Cerebellar nuclear complex (tissue), 1 donor: ENCODE measurements at places on chromosomes 16 and 17.
A peak's percentile ranks its signal among the peaks of the same experiment; 100 is the strongest.

DNA sequence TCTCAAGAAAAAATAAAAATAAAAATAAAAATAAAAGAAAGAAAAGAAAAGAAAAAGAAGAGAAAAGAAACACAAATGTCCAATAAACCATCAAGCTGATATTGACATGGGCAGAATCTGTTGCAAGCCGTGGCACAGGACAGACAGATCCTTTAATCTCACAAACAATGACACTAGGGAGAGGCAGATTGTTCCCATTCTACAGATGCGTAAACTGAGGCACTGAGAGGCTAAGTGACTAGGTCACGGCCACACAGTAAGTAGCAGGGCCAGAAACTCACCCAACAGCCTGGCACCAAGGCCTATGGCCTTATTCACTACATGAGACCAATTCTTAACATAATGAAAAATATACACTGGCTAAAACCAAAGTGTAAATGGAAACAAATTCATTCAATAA lies 28.3 kb upstream of the ZFP90 start:
- no peak for DNase-seq

- DNase-seq: no peak
Observed at GRCh38 chr17:27558842-27559505, 72.0 kb upstream of the LGALS9 start.

GRCh38 chr17:45428050-45428617 lies 4.5 kb downstream of the ARHGAP27 start:
- DNase-seq: no peak

- no peak for DNase-seq
Observed at GRCh38 chr17:4136373-4136772, 6.5 kb downstream of the ZZEF1 start.

DNA sequence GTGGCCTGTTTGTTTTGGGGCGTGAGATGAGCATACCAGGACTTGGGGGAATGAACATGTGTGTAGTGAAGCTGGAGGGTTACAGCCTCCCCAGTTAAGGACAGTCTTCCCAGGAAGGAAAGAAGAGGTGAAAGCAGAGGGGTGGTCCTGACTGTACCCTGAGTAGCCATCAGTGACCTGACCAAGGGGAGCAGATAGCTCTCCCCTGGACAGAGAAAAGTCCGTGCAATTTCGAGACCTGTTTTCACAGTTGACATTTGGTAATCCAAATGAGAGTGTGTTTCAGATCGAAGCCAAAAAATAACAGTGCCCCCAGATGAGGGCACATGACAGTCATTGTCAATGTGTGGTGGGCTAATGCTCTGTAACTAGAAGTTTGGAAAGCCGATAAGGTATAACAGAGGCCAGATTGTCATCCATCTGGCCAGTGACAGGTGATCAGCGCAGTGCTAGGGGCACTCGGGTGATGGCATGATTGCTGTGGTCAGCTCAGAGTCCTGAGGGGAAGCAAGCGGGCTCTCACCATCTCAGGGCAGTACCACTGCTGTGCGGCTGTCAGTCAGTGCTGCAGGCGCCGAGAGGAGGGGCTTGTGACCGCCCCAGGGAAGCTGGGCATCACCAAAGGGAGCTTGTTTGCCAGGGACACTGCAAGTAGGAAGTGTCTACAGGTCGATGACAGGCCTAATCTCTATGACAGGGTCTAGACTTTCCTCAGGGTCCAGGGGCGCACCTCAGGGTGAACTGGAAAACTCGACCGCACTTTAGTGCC lies 1.1 kb upstream of the NME2 start:
- no peak for DNase-seq

DNA sequence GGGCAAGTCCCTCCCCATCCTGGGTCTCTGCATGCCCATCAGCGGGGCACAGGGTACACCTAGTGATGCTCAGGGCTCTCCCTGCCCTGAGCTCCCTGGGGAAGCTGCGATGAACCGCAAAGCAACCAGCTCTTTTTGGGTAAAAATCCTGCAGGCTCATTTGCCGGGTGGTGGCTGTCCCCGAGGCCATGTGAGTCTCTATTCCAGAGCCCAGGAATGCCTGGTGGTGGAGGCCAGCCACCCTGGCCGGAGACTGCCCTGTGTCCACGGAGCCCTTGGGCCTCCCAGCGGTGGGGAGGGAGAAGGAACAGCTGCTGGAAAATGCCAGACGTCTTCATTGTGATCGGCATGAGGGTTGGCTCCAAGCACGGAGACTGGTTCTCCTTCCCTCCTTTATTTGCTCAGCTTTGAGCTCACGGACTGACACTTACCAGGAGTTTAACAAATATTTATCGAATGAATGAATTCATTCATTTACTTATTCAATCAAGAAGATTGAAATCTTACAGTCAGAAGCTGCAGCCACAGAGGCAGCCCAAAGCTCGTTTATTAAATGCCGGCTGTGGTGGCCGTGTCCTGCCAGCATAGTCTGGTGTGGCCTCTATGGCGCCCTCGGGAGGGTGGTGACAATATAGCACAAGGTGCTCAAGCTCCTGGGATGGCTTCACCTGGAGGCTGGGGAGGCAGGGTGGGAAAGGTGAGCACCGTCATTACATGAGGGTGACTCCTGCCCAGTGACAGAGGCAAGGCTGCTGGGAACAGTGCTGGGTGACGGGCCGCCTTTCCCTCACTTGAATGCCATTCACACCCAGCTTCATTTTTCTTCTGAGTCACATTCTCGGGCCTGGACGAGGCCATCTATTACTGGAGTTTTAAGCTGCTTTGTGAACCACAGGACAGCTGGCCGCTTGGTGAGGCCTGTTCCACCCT lies 31.1 kb upstream of the JPH3 start:
- DNase-seq: no peak

DNA sequence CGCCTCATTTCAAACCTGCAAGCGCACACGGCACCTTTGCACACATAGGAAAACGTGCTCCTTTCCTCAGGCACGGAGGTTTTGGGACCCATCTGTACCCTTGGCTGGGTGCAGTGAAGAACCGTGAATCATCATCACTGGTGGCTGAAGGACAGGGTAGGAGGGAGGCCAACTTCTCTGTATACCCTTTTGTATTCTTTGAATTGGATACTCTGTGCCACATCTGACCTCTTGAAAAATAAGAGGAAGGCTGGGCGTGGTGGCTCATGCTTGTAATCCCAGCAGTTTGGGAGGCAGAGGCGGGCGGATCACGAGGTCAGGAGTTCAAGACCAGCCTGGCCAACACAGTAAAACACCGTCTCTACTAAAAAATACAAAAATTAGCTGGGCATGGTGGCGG lies 11.7 kb downstream of the GPRC5B start:
- no peak for DNase-seq

DNA sequence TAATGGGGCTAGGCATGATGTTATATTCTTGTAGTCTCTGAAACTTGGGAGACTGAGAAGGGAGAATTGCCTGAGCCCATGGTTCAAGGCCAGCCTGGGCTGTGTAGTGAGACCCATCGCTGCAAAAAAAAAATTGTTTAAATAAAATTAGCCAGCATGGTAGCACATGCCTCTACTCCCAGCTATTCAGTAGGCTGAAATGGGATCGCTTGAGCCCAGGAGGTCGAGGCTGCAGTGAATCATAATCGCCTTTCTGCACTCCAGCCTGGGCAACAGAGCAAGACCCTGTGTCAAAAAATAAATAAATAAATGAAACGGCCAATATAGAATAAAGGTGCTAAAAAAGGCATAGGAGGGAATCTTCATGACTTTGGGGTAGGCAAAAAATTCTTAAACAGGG lies 13.9 kb upstream of the SLX4 start:
- no peak for DNase-seq

GRCh38 chr17:3927628-3928340 lies 11.5 kb upstream of the P2RX1 start:
- no peak for DNase-seq

- no peak for DNase-seq
Observed at GRCh38 chr17:42687707-42688320, 5.5 kb downstream of the CNTNAP1 start.

DNA sequence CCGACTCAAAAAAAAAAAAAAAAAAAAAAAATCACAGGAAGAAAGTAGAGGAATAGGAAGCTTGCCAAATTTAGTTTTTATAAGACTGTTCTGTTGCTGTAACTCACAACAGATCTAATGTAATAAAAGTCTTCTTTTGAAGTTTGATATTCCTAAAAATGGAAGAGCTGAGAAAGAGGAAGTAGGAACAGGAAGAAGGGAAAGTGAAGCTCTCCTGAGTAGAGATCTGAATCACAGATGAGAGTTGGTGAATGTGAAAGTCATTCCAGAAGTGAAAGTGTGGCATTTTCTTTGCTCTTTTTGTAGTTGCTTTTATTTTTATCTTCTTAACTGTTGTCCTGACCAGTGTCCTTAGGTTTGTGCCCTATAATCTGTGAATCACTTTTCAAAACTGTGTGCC lies 2.1 kb downstream of the NMT1 start:
- DNase-seq: no peak

DNA sequence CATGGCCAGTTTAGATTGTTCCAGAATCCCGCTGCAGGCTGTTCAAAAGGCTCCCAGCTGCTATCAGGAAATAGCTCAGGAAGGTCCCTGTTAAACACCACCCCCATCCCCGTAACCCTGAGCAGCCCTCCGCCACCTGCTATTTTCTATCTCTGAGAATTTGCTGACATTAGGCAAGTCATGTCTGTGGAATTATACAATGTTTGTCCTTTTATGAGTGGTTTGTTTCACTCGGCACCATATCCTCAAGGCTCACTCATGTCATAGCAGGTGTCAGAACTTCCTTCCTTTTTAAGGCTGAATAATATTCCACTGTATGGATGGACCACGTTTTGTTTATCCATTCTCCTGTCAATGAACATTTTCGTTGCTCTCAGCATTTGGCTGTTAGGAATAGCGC lies 164.3 kb upstream of the FOXF1 start:
- DNase-seq: no peak

DNA sequence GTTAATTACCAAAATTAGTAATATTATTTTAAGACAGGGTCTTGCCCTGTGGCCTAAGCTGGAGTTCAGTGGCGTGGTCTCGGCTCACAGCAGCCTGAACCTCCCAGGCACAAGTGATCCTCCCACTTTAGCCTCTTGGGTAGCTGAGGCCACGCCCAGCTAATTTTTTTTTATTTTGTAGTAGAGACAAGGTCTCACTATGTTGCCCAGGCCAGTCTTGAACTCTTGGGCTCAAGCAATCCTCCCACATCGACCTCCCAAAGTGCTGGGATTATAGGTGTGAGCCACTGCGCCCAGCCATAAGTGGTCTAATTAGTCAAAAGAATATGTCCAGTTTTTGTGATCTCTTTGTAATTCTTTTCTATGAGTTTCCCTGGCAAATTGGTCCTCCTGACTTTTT lies 12.0 kb upstream of the CFDP1 start:
- DNase-seq: no peak

- peak; percentile 75 for DNase-seq
Observed at GRCh38 chr17:39607851-39608130, at the start of gene NEUROD2. Gene NEUROD2 (minus strand): TSS chr17:39607920. CDS start chr17:39606599, 1,321 bp downstream.

- no peak for DNase-seq
Observed at GRCh38 chr16:79784007-79784406, 183.5 kb upstream of the MAF start.

GRCh38 chr17:32870027-32870670 lies 6.8 kb downstream of the MYO1D start:
- no peak for DNase-seq

GRCh38 chr17:44010966-44011647 lies 3.7 kb downstream of the TMEM101 start:
- no peak for DNase-seq

DNA sequence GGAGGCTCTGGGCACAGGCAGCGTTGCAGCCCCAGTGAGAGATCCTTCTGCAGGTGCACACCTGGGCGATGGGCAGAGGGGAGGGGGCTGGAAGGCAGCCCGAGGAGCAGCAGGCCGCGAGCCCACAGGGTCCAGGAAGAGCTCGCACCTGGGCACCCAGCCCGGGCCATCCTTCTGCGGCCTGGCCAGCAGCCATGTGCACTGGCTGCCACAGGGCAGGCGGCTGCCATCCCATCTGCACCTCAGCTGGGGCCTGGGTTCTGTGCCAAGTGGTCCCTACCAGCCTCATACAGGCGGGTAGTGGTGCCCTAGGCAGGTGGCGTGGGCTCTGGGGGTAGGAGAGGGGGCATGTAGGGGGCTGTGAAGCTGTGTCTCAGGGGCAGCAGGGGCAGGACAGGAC lies 197.2 kb downstream of the RBFOX3 start:
- peak; percentile 58 for DNase-seq

- no peak for DNase-seq
Observed at GRCh38 chr16:83802135-83802534, 5.6 kb upstream of the HSBP1 start.

- DNase-seq: no peak
Observed at GRCh38 chr17:71329310-71330098, 791.3 kb upstream of the SOX9 start.

- DNase-seq: no peak
Observed at GRCh38 chr17:55334881-55335540, 70.3 kb downstream of the HLF start.

DNA sequence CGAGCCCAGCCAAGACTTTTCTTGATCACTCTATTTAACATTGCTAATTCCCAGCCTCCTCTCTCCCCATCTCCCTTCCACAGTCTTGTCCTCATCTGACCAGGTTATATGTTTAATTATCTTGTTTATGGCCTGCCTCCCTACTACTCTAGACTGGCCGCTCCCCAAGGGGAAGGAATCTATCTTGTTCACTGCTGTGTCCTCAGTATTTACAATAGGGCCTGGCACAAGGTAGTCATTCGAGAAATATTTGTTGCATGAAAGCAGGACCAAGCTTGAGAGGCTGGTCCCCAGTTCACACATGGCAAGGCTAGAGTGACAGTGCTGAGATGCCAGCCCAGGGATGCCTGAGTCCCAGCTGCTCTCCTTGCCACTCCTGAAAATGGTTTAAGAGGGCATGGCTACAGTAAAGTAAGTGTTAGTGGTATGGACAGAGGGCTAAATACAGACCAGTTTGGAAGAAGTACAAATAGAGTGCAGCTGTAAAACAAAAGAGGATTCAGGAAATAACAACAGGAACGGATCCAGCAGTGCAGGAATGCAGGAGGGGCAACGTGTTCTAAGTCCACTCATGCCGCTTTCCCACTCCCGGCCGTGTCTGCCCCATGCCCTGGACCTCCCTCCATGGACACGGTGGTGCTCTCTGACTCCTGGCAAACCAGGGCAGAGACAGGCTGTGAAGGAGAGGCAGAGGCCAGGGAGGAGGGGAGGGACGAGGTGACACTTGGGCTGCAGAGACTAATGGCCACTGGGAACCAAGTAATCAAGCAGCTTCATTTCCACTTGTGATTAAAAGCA lies 65.6 kb downstream of the TOM1L2 start:
- DNase-seq: no peak

DNA sequence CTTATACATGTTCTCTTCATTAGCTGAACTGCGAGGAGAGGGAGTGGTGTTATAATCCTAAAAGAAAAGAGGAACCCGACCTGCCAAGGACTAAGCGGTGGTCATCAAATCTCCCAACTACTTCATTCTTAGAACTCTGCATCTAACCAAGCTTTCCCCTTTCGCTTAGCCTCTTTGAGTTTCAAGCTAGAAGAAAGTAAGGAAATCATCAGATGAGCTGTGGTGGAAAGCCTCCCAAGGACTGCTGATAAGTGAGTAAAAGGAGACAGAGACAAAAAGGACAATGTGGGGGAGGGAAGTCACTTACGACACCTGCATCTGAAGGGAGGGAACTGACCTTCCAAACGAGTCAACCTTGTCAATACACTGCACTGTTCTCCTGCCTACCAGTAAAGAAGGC lies 121.3 kb downstream of the TRIM37 start:
- DNase-seq: no peak
